ENCODE measurements at places on chromosomes 7 and 10.

GRCh38 chr10:17022896-17023295 is 106.7 kb downstream of the CUBN start:
- DNase-seq, result no peak

DNA sequence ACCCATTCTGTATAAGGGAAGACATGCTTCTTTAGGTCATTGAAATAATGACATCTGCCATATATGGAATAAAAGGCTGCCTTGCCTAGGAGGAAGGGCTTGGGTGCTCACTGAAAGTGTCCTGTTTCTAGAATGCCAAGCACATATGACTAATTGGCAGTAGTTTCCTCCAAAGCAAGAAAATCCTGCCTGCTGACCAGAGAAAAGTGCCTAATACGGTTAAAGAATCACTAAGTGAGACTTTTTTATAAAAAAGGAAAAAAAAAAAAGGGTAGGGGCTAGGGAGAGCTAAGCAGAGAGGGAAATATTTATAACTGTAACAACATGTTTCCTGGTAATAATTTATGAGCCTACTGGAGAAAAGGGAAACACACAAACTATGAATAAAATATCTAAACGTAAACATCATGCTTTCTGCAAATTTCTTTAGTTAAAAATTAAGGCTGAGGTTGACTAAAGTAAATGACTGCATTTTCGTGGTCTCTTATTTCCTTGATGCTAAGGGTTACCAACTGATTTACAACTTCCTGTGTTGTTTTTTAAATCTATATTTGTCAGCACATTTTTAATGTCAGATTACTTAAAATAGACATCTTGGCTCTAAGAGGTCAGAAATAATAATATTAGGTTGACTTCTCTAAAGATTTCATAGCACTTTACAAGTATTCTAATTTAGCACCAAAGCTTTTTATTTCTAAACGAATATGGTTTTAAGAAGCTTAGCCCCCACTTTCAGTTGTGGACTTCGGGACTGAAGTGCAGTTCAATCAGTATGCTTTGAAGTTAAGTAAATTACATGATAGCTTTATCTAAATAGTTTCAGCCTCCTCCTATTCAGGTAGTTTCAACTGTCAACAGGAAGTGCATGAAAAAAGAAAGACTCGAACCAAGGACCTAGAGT is 89.6 kb downstream of the CABCOCO1 start:
- DNase-seq, result no peak

GRCh38 chr7:15557686-15558085 is 4.1 kb downstream of the AGMO start:
- no peak for DNase-seq

GRCh38 chr10:98404571-98405359 is 10.2 kb downstream of the PYROXD2 start:
- DNase-seq, result peak; percentile 36
